Stimulated activated CD8-positive, alpha-beta memory T cell treated with anti-CD3 and anti-CD28 coated beads, Interleukin-15, amount 100 ng/mL, for 24 hours (primary cell): ENCODE measurements at places on chromosomes 5 and 9.

DNA sequence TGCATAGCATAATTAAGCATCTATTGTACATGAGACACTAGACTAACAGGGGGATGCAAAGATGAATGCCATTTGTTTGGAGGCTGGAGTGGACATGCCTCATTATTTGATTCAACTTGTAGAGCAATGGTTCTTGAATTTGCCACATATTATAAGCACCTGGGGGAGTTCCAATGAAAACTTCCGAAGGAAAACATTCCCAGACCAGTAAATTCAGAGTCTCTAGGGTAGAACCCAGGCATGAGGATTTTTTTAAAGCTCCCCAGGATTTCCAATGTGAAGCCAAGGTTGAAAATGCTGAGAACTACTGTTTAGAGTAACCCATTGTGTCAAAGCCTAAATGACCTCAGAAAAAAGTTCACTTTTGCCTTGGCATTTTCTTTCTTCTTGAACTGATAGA is 93.9 kb upstream of the ITGA1 start:
- DNase-seq = no peak

- no peak for DNase-seq
These were observed 43.4 kb downstream of the ERBIN start for GRCh38 chr5:65969539-65970393.

- peak; percentile 93 for DNase-seq
These were observed at the start of gene DNLZ for GRCh38 chr9:136363106-136363948. TSS of gene DNLZ (minus strand) at chr9:136363744. CDS start at chr9:136363714, 30 bp downstream.

GRCh38 chr5:40669606-40670390 is 9.9 kb upstream of the PTGER4 start:
- DNase-seq = no peak

DNA sequence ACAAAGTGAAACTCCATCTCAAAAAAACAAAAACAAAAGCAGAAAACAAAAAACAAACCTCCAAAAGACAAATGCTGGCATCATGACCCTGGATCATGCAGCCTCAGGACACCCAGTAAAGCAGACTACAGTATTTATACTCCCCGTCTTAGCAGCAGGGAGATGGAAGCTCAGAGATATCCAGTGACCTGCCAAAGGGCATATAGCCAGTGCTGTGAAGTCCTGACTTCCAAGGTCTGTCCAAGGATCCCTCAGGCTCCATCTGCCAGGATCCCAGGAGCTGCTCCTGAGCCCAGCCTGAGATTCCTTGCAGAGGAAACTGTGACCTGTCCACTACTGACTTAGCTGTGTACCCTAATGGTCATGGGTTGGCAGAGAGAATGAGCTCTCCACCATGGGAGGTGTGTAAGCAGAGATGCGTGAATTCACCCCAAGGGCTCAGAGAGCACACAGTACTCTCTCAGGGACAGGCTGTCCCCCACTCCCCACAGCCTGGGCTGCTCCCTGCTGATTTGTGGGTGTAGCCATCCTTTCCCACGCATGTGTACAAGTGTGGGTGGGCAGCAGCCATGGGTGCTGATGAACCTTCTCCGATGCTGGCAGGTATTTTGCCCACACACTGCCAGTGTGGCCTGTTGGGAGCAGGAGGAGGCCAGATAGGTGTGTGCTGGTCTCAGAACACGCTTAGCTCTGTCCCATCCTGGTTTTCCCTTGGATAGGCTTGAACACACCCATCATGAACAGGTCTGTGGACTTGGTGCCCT is 2.1 kb upstream of the WNK2 start:
- DNase-seq = no peak

DNA sequence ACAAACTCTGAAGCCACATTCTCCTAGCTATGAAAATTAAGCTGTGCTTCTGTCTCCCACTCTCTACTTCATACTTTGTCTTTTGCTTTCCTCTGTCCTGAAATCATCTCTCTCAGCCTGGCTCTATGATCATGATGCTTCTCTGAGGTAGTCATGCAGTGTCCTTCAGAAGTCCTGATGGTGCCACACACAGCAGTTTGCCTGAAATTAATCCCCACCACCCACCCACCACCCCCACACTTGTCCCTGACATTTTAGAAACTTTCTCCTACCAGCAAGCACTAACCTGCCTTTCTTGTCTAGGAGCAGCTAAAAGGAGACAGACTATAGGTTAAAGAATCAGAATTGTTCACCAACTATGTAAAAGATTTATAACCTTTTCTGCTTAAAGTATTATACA is 282.2 kb upstream of the FAM174A start:
- DNase-seq = no peak

DNA sequence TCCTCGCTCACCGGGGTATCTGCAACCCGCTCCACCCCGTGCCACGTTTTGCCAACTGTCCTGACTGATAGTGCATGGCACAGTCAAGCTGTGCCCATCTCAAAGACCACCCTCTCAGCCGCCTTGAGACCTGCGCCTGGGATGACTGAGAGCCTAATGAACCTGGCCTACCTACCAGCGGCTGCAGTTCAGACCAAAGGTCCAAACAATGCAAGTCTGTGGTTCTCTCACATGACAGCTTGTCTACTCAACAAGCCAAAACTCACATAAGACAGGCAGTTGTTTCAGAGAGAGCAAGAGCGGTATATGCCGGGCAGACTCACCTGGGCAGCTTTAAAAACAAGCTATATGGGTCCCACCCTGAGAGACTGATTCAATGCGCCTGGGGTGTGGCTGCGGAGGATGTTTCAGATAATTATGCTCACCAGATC is 70.5 kb downstream of the EPB41L4B start:
- no peak for DNase-seq

DNA sequence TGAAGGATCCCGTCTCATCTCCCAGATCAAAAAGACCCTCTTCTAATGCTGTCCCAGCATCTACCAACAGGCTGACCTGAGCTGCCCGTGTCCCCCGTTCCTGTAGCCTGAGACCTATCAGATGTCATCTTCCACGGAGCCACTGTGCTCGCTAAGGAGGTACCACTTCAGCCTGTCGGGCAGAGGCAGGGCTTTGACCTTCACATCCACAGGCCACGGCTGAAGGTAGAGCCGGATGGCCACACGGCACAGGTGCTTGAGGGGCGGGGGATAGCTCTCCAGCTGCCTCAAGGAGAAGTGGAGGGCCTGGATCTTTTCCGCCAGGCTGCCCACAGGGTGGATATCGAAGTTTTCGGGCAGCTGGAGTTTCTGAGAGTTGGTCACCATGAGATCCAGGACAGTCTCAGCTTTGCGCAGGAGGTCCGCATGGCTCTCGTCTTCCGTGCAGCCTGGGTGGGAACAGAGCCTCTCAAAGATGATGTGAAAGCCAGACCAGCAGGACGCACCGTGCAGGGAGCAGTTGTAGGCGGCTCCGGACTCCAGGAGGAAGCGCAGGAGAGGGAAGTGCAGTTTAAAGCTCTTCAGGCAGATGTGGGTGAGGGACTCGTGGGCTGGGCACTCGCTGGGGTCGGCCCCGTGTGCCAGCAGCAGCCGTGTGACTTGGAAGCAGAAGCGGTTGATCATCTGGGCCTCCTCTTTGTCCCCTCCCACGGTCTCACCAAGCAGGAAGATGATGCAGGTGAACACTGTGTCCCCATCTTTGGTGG is 4.1 kb downstream of the ASB6 start:
- DNase-seq = no peak

DNA sequence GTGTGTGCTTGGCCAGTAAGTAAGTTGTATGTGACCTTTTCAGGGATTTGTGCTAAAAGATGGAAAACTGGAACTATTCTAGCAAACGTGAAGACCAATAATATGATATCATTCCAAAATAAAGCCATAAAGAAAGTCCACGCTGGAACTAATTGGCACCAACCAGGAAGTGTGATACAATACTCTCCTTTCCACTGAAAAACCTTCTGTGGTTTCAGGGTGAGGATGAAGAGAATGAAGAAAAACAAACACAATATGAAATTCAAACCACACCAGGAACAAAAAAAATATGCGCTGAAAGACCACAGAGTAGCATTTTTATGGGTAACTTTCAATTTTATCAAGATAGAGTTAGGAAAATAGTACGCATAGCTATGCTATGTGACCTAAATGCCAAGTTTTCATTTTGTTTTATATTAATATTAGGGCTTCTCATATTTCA is 105.8 kb downstream of the EFNA5 start:
- DNase-seq = no peak

DNA sequence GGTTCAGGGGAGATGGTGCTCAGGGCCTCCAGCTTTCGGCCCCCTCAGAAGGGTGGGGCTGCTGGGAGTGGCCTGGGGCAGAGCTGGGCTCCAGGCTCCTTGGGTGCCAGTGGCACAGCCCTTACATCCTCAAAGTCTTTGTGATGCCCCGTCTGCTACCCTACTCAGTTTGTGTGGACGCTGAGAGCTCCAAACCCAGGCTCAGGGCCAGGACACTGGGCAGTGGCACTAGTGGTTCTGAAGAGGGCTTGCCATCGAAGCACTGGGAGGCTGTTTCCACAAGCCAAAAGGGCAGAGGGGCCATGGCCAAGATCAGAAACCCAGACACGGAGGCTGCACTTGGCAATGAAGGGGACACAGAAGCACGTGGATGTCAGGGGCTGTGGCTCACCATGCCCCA is 99.1 kb downstream of the GABBR2 start:
- no peak for DNase-seq

- no peak for DNase-seq
These were observed 176.3 kb upstream of the SEMA6A start for GRCh38 chr5:116750631-116751580.

DNA sequence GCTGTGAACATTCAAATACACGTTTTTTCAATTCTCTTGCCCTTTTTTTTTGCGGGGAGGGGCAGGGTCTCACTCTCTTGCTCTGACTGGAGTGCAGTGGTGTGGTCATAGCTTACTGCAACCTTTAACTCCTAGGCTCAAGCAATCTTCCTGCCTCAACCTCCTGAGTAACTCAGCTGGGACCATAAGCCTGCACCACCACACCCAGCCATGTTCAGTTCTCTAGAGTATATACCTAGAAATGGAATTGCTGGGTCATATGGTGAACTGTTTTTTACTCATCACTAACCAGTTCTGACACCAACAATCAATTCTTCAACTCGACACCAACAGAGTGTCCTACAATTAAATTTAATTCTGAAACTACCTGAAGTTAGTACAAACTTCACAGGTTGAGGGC is 85.5 kb upstream of the ZNF169 start:
- DNase-seq = no peak

DNA sequence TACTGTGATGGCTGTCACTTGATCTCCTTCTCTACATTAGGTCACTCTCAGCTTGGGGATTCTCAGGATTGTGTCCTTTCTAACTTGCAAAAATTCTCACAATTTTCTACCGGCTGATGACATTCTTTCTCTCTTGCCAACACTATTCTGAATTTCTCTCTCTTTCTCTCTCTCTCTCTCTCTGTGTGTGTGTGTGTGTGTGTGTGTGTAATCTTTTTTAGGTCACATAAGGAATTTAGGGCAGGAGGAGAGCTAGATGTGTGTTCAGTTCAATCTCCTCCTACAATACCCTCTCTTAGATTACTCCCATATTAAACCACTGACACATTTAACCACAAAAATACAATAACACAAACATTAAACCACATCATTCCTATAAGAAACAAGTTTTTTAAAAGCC is 242.3 kb upstream of the NREP start:
- DNase-seq = no peak

DNA sequence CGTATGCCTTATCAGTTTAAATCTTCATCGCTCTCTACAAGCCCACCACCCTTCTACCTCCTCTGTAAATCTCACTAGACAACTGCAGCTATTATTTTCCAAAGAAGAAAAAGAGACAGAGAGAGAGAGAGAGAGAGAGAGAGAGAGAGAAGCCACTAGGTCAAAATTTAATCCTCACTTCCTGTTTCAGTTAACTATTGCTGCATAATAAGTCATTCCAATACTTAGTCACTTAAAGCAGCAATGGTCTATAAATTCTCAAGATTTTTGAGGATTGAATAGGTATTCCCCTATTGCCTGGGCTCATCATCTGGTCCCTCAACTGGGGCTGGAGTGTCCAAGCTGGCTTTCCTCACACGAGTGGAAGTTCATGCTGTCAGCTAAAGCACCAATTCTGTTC is 68.8 kb downstream of the ITGA1 start:
- no peak for DNase-seq

DNA sequence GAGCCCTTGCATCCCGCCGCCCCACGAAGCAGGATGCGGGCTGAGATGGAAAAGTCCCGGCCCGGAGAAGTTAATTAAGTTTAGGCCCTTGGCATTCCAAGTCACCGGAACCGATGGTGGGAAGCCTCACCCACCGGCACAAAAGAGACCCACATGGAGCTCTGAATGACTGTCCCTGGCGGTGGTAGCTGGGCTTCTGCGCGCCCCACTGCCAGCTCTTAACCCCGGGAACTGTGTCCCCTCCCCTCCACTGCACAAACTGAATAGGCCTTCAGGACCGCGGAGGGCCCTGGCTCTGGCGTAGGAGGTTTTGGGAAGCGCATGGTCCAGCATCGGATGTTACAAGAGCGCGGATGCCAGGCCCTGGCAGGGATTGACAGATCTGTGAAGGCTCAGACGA is 291.1 kb upstream of the TUT7 start:
- no peak for DNase-seq

GRCh38 chr9:97944612-97945011 is 6.6 kb upstream of the HEMGN start:
- DNase-seq = no peak

GRCh38 chr9:13002740-13003139 is 227.9 kb downstream of the LURAP1L start:
- no peak for DNase-seq

GRCh38 chr5:74200560-74200959 is 440.0 kb downstream of the ENC1 start:
- no peak for DNase-seq

DNA sequence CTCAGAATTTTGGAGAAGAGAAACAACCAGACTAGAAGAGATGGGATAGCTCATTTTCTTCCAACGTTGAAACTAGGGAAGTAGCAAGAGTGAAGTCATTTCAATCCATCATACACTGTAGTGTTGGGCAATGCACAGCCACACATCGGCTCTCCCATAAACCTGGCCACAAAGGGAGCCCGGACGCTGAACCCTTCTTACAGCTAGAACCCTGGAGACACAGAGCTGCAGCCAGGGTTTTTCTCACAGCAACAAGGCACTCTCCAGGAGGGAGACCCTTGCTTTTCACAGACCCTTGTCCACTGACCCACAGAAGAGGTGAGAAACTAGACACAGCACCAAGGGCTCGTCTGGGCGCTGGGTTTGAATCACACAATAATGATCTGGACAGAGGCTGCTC is 101.4 kb upstream of the FSTL4 start:
- no peak for DNase-seq

GRCh38 chr5:147669169-147669869 is 113.2 kb downstream of the JAKMIP2 start:
- DNase-seq = no peak

GRCh38 chr5:134577796-134578577 is 52.5 kb downstream of the JADE2 start:
- peak; percentile 59 for DNase-seq

DNA sequence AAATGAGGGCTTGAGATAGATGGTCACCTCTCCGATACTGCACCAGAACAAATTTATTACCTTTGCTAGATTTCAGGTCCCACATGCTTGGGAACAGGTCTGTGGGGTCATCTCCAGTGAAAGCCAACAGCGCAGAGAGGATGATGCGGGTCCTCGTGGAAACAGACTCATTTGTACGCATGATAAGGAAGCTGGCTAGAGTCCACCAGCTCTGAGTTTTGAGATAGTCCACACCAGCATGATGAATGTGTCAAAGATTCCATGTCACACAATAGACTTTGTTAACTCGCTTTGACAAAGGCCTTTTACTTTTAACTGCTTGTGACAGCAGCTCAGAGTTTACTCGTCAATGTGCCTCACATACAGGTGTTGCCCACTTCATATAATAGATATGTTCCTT is 105.4 kb upstream of the TBCA start:
- DNase-seq = no peak

GRCh38 chr9:134496413-134497282 is 145.0 kb upstream of the COL5A1 start:
- no peak for DNase-seq

GRCh38 chr9:97802276-97802675 is 50.8 kb upstream of the FOXE1 start:
- DNase-seq = no peak
